ENCODE measurements at places on chromosomes 5 and 9. TPM values are rescaled to one million over a fixed set of nuclear protein-coding genes. Genes with fewer than 3 reads are reported as not detected.
A peak's percentile ranks its signal among the peaks of the same experiment; 100 is the strongest.

GRCh38 chr9:93397661-93398373 lies 53.7 kb upstream of the FAM120A start:
- H3K4me3 ChIP-seq: no peak overlapping the region
- H3K4me1 ChIP-seq: no peaks in the 10 kb centered on the region
- peaks cover 4% of the 10 kb centered on the region for H3K27me3 ChIP-seq
- no peak overlapping the region for H3K27ac ChIP-seq
- H3K36me3 ChIP-seq: peaks cover 4% of the 10 kb centered on the region

DNA sequence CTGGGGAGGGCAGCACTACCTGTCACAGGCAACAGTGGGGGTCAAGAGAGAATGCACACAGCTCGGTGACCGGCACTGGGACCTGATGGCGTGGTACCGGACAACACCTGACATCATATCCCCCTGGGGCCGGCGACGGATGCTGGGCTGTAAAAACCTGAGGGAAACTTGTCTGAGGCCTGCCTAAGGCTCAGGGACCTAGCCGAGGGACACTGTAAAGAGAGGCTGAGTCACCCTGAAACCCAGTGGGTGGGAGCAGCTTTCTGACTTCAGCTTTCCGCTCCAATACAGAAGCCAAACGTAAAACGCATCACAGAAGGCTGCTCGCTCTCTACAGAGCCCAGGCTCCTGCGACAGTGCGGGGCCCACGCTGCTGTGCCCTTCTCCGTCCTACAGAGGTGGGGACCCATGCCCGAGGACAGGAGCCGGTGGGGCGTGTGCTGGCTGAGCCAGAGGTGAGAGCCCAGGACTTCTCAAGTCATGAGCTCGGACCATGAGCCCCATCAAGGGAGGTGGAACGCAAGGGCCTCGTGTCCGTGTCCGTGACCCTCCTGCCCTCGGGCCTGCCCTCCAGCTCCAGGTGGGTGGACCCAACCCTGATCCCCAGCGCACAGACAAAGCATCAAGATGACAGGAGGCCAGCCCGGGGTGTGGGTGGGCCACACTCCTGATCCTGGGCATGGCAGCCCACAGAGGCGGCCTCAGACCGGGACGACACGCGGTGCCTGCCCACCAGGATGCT lies 5.3 kb downstream of the RALGDS start:
- H3K4me1 ChIP-seq: peaks cover 42% of the 10 kb centered on the region
- peaks cover 8% of the 10 kb centered on the region for H3K27me3 ChIP-seq
- no peak for DNase-seq
- no peak overlapping the region for H3K27ac ChIP-seq
- no peak overlapping the region for H3K4me3 ChIP-seq

The OR1N2 gene
- total RNA-seq: not detected

GRCh38 chr5:168311061-168311566 lies 19.7 kb downstream of the WWC1 start:
- H3K36me3 ChIP-seq: no peaks in the 10 kb centered on the region
- DNase-seq: no peak
- H3K4me1 ChIP-seq: peaks cover 3% of the 10 kb centered on the region

DNA sequence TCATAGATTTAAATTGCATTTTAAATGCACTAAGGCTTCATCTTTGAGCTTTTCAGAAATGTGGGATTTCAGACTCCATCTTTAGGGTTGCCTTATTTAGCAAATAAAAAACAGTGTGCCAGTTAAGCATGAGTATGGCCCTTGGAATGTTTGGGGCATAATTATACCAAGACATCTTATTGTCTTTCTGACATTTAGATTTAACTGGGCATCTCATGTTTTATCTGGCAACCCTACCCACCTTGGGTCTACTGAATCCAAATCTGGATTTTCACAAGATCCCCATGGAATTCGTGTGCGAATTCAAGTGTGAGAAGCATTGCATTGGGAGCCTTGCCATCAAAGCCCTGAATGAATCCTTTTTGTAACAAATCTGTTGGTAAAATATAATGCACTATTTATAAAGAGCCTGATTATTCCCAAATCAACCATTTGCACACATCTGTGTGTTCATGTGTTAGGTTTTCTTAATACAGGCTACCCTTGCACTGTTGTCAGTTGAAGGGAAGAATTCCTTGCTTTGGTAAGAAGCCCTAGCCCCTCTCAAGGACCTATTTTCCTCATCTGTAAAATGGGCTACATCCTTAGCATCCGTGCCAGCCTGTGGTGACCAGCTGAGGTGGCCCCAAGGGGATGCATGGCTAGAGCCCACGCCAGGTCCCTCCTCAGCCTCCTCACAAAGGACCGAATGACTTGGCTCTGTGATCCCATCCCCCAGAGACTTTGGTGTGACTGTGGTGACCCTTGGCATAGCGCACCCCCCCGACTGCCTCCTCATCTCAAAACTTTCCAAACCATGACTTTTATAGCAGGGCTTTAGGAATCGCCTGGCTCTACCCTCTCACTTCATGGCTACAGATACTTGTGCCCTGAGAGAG lies 8.1 kb downstream of the GSN start:
- no peak overlapping the region for H3K27ac ChIP-seq
- H3K4me1 ChIP-seq: peaks cover 30% of the 10 kb centered on the region
- peaks cover 8% of the 10 kb centered on the region for H3K27me3 ChIP-seq
- no peak overlapping the region for H3K4me3 ChIP-seq
- no peak for DNase-seq

DNA sequence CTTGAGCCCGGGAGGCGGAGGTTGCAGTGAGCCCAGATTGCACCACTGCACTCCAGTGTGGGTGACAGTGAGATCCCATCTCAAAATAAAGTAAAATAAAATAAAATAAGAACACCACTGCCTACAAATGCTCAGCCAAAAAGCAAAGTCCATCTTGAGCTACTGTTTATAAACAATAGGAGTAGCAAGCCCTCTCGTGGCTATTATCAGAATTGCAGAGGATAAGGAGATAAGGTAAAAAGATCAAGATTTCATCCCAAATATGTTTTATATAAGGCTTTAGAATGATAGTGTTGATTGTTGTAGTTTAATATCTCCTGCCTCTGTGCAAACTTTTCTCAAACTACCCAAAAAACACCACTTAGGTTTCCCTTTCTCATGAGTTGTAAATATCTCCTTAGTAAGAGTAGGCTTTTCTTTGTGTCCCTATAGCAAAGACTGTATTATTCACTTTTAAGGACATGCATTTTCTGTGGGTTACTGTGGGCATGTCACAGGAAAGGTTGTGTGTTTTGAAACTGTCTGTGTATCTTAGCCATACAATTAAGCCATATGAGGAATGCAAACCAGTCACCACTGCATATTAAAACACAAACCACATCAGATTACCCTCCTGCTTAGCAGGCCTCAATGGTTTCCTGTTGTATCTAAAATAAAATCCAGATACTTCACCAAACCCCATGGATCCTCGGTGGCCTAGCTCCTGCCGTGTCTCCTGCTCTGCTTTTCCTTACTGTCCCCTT lies 31.8 kb upstream of the CKS2 start:
- H3K4me3 ChIP-seq: no peak overlapping the region
- DNase-seq: peak; percentile 41
- H3K4me1 ChIP-seq: no peaks in the 10 kb centered on the region
- no peak overlapping the region for H3K27ac ChIP-seq

GRCh38 chr9:13898957-13899356 lies 415.0 kb downstream of the NFIB start:
- H3K27me3 ChIP-seq: no peaks in the 10 kb centered on the region
- DNase-seq: no peak
- no peak overlapping the region for H3K4me3 ChIP-seq
- H3K4me1 ChIP-seq: peaks cover 21% of the 10 kb centered on the region
- no peak overlapping the region for H3K27ac ChIP-seq

GRCh38 chr5:143199161-143199560 lies 204.3 kb downstream of the NR3C1 start:
- peaks cover 2% of the 10 kb centered on the region for H3K27me3 ChIP-seq
- DNase-seq: no peak
- H3K4me1 ChIP-seq: peaks cover 27% of the 10 kb centered on the region
- peaks cover 13% of the 10 kb centered on the region for H3K36me3 ChIP-seq

GRCh38 chr5:123673107-123673506 lies 161.1 kb downstream of the CSNK1G3 start:
- H3K4me3 ChIP-seq: no peak overlapping the region
- H3K36me3 ChIP-seq: no peaks in the 10 kb centered on the region
- H3K4me1 ChIP-seq: peaks cover 5% of the 10 kb centered on the region
- H3K27ac ChIP-seq: no peak overlapping the region
- H3K27me3 ChIP-seq: no peaks in the 10 kb centered on the region

The IL5 gene
- not detected for total RNA-seq

- H3K4me1 ChIP-seq: no peaks in the 10 kb centered on the region
- peaks cover 2% of the 10 kb centered on the region for H3K27me3 ChIP-seq
- no peaks in the 10 kb centered on the region for H3K36me3 ChIP-seq
- DNase-seq: no peak
- no peak overlapping the region for H3K27ac ChIP-seq
- H3K4me3 ChIP-seq: no peak overlapping the region
Measured at GRCh38 chr5:137233726-137234125, 265.4 kb downstream of the SPOCK1 start.

GRCh38 chr5:140084541-140084940 lies 29.4 kb upstream of the PURA start:
- H3K27me3 ChIP-seq: peaks cover 2% of the 10 kb centered on the region
- no peak for DNase-seq
- H3K4me1 ChIP-seq: no peaks in the 10 kb centered on the region
- H3K4me3 ChIP-seq: no peak overlapping the region

DNA sequence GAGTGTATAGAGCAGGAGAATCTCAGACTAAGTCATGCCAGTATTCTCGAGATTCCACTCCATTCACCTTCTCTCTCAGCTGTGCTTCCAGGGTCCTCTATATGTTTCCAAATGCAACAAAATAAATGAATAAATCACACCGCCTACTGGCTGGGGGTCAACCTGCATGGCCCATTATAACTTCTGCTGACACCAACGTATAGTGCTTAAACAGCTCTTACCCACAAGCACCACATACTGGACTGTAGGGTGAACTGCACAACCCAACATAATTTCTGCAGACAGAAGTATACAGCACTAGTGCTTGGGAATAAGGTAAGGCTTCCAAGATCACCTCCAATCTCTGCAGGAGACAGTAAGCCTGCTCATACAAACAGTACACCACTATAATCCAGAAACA lies 33.1 kb upstream of the HTR4 start:
- no peak overlapping the region for H3K27ac ChIP-seq
- no peak overlapping the region for H3K4me3 ChIP-seq
- H3K4me1 ChIP-seq: peaks cover 2% of the 10 kb centered on the region
- H3K36me3 ChIP-seq: no peaks in the 10 kb centered on the region

The WDR38 gene
- total RNA-seq: not detected

The IFNA13 gene
- not detected for total RNA-seq

- no peak overlapping the region for H3K4me3 ChIP-seq
- H3K27me3 ChIP-seq: no peaks in the 10 kb centered on the region
- no peak for DNase-seq
- no peak overlapping the region for H3K27ac ChIP-seq
- peaks cover 8% of the 10 kb centered on the region for H3K4me1 ChIP-seq
- H3K36me3 ChIP-seq: no peaks in the 10 kb centered on the region
Measured at GRCh38 chr5:93748875-93749397, 7.5 kb upstream of the POU5F2 start.

DNA sequence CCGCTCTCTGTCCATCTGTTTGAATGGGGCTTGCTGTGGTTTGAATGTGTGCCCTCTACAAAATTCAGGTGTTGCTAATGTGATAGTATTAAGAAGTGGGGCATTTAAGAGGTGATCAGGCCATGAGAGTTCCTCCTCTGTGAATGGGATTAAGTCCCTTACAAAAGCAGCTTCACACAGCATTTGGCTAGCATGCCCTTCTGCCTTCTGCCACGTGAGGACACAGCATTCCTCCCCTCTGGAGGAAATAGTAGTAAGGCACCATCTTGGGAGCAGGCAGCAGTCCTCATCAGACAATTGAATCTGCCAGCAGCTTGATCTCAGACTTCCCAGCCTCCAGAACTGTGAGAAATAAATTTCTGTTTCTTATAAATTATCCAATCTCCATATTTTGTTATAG lies 540.2 kb downstream of the CSNK1G3 start:
- no peak overlapping the region for H3K4me3 ChIP-seq
- no peak for DNase-seq

The DBH gene
- 0.08 TPM for total RNA-seq

The RORB gene
- total RNA-seq: 0.51 TPM

DNA sequence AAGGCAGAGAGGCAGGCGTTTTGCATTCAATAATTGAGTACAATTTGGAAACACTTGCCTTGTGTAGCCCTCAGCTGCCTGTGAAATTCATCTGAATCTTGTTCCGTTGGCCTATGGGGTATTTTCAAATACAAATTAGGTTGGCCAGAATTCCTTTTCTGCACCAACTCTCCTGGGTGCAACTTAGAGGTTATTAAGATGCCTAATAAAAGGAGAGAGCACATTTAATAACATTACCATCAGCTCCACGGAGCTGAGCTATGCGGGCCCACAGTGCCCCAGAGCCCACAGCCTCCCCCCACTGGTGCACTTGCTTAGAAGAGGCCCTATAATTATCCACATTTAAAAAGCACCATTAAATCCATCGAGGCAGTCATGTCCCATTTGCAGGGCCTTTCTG lies 367.6 kb upstream of the CLINT1 start:
- H3K4me3 ChIP-seq: no peak overlapping the region
- H3K4me1 ChIP-seq: no peaks in the 10 kb centered on the region
- H3K36me3 ChIP-seq: no peaks in the 10 kb centered on the region
- no peak for DNase-seq

DNA sequence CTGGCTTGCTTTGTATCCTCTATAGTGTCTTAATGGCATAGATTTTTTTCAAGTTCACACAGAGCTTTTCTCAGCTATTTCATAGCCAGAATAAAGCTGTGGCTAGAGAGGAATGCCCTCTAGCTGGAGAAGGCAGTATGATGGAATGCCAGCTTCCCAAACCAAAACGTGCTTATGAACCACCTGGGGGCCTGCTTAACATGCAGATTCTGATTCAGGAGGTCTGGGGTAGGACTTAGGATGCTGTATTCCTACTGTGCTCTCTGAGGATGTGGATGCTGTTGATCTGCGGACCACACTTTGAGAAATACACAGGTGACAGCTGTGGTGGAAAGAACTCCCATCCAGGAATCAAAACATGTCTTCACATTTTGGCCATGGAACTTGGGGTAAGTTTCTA lies 49.9 kb upstream of the DPYSL3 start:
- H3K4me1 ChIP-seq: no peaks in the 10 kb centered on the region
- no peaks in the 10 kb centered on the region for H3K36me3 ChIP-seq
- DNase-seq: no peak
- H3K27ac ChIP-seq: no peak overlapping the region
- no peaks in the 10 kb centered on the region for H3K27me3 ChIP-seq

The PTPN3 gene
- total RNA-seq: 0.62 TPM

DNA sequence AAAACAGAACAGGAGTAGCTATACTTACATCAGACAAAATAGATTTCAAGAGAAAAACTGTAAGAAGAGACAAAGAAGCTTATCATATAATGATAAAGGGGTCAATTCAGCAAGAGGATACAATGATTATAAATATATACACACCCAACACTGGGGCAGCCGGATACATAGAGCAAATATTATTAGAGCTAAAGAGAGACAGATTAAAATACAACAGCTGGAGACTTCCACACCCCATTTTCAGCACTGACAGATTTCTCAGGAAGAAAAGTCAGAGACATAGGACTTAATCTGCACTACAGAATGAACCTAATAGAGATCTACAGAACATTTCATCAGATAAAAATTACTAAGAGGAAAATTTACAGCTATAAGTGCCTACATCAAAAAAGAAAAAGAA lies 35.7 kb downstream of the OXCT1 start:
- H3K36me3 ChIP-seq: no peaks in the 10 kb centered on the region
- DNase-seq: no peak
- peaks cover 4% of the 10 kb centered on the region for H3K27me3 ChIP-seq
- peak overlapping the region; percentile 3 for H3K27ac ChIP-seq
- H3K4me1 ChIP-seq: peaks cover 33% of the 10 kb centered on the region
